Stimulated activated CD4-positive, alpha-beta T cell treated with anti-CD3 and anti-CD28 coated beads, Interleukin-1b, Interleukin-23, amount 100 ng/mL, for 1 hour (primary cell): ENCODE measurements at places on chromosomes 11 and 22.

- DNase-seq, result no peak
Observed at GRCh38 chr11:72081821-72082453, 1.3 kb downstream of the LRRC51 start.

DNA sequence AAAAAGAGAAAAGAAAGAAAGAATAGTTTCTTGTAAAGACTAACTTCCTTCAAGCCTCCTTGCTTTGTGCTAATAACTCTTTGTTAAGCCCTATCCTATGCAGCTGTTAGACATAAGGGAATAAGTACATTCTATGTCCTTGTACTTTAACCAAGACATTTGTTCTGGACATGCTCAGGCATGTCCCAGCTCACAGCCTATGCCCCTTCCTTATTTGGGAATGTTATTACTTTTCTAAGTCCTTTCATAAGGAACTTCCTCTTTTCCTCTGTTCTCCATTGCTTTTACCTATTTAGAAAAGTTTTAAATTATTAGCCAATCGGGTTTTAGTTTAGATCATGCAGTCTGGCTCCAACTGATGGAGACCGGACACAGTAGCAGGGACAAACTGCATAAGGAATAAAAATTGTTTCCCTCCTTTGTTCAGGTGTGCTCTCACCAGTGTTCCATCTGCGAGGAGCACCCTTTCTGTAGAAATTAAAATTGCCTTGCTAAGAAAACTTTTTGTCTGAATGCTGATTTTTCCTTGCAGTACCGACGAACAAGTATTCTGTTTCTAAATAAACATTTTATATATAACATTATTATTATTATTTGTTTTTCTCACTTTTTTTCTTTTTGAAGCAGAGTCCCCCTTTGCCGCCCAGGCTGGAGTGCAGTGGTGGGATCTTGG, 21.6 kb upstream of the SPINDOC start:
- no peak for DNase-seq

DNA sequence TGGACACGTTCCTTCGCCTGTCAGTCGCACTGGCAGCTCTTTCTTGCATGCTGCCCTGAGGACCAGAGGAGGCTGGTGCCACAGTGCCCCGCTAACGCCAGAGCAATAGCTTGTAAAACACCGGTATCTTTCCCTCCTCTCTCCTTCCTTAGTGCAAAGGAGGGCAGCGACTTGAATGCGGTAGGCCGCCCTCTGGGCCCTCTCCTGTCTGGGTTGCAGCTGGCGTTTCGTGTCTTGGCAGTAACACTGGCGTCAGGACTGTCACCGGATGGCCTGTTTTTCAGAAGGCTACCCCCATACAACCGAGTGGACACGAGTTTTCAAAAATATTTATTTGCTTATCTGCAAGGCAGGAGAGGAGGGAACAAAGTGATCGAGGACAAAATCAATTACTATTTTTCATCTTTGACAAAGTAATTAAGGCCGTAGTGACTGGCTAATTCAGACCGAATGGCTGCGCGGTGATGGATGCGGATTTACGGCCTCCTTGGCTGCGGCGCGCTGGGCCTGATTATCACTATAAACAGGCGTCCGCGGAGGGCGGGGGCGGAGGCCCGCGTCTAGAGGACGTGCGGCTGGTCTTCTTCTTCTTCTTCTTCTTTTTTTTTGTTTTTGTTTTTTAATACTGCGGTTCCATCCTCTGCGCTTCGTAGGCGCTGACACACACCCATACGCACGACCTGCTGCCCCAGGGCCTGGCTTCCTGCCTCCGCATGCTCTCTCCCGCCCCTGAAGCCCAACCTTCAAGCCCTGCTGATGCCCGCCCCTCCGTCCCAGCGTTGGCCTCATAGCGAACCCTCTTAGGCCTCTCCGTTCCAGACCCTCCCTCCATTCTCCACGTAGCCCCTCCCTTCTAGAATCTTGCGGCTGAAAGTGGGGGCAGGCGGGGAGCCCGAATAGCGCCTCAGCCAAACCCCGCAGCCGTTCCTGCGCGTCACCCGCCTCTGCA, 2.9 kb upstream of the SLC6A5 start:
- DNase-seq, result no peak

DNA sequence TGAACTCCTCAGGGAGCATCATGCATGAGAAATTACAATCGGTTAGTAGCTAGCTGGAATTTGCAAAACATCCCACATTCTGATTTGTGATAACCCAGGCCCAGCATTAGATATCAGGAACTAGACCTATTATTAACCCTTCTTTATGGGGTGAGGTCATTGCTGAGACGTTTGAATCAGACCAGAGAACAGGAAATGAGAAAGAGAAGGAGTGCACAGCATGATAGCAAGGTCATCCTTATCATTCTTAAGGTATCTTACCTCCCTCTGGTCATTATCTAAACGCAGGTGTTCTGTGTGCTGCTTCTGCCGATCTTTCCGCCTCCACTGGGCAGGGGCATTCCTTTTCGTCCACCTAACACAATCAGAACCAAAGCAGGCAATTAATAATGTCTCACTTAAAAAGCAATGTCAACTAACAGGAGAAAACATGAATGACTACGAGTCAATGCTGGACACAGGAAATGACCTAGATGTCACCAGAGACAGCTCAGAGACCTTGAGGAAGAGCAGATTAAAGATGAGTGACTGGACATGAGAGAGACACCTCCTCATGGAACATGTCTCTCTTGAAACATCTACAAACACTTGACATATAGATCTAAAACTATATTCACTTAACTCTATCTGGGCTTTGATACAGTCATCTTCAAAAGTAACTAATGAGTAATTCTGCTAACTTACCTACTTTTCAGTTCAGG, 78.3 kb upstream of the SCUBE2 start:
- DNase-seq, result no peak

DNA sequence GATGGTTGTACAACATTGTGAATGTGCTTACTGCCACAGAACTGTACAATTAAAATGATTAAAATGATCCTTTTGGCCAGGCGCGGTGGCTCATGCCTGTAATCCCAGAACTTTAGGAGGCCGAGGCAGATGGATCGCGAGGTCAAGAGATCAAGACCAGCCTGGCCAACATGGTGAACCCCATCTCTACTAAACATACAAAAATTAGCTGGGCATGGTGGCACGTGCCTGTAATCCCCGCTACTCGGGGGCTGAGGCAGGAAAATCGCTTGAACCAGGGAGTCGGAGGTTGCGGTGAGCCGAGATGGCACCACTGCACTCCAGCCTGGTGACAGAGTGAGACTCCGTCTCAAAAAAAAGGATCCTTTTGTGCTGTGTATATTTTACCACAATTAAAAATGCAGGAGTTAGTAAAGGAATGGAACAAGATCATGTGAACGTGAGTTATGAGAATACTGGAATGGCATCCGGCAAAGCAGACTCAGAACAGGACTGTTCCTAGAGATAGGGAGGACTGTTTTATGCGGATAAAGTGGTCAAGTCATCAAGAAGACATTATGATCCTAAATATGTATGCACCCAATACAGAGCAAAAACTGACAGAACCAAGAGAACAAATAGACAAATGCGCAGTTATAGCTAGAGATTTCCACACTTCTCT, 58.0 kb upstream of the CLDN5 start:
- DNase-seq, result no peak

DNA sequence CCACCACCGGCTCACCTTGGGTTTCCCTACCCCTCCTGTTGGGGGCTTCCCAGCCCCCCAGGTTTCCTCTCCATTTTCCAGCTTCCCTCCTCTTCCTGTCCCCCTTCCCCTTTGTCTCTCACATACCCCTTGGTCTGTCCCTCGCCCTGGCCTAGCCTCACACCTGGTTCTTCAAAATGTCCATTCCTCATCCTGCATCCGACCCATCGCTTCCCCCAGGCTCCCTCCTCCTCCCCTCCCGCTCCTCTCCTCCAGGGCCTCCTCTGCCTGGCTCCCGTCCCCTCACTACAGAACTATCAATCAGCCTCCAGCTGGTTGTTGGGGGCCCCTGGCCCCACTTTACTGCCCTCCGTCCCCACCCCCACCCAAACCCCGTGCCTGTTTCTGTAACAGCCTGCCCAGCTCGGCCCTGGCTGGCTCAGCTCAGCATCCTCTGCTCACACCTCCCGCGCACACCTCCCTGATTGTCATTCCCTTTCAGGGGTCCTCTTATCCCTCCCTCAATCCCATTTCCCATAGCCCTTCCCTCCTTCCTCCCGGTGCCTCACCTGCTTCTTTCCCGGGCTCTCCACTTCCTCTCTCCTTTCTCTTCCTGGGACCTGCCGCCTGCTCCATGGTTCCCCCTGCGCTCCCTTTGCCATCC, 1.2 kb downstream of the CNIH2 start:
- no peak for DNase-seq

GRCh38 chr22:36073476-36073875, 44.9 kb upstream of the RBFOX2 start:
- no peak for DNase-seq

GRCh38 chr22:29061773-29062172, at the start of gene C22orf31:
Gene C22orf31 (minus strand): TSS chr22:29061831. CDS start chr22:29061792, 39 bp downstream.
- no peak for DNase-seq

- no peak for DNase-seq
Observed at GRCh38 chr11:62479631-62480201, 60.9 kb downstream of the SCGB1A1 start.

GRCh38 chr11:119589001-119589400, 140.0 kb downstream of the NECTIN1 start:
- DNase-seq, result no peak
